Activated CD8-positive, alpha-beta memory T cell treated with anti-CD3 and anti-CD28 coated beads, Interleukin-2, amount 50 U/mL, for 48 hours (primary cell): ENCODE measurements at places on chromosomes 7 and 10.

DNA sequence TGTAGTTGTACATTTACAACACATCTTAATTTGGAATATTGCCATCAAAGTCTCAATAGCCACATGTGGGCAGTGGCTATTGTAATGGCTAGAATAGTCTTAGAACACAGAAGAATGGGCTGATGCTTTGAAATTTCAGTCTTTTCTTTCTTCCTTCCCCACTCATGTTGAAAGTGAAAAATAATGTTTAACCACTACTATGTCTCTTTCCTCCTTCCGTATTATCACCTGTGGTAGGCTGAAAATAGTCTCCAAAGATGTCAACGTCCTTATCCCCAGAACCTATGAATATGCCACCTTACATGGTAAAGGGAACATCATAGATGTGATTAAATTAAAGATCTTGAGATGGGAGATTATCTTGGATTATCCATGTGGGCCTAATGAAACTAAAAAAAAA is 154.0 kb downstream of the SUGCT start:
- no peak for DNase-seq

GRCh38 chr7:99490878-99491277 is 9.2 kb downstream of the ZNF394 start:
- DNase-seq: no peak

GRCh38 chr10:3042589-3042988 is 24.8 kb upstream of the PFKP start:
- DNase-seq: no peak

DNA sequence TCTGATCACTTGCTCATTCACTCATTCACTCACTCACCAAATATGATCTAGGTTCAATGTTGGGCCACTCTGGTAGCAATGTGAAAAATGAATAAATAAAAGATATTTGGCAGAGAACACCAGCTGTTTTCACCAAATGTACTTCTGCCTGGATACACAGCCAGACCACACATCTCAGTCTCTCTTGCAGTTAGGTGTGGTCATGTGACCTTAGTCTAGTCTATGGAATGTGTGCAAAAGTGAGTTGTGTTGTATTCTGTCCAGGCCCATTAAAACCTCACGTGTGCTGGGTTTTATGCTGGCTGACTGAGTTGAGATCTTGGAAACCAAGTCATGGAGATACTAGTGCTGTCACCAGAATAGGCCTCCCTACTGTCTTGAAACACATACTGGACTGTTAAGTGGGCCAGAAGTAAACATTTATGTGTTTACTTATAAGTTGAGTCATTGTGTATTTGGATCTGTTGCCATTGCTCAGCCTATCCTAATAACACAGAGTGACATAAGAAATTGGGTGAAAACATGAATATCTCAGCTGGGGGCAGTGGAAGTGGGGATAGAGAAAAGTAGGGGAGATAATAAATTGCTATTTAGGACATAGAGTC is 145.5 kb downstream of the PTEN start:
- no peak for DNase-seq
